ENCODE measurements at places on chromosomes 6 and 20.

- DNase-seq, result no peak
Measured at GRCh38 chr6:129711271-129711631, 1.3 kb upstream of the ARHGAP18 start.

- peak; percentile 18 for DNase-seq
Measured at GRCh38 chr6:32081168-32081990, 27.8 kb downstream of the TNXB start.

DNA sequence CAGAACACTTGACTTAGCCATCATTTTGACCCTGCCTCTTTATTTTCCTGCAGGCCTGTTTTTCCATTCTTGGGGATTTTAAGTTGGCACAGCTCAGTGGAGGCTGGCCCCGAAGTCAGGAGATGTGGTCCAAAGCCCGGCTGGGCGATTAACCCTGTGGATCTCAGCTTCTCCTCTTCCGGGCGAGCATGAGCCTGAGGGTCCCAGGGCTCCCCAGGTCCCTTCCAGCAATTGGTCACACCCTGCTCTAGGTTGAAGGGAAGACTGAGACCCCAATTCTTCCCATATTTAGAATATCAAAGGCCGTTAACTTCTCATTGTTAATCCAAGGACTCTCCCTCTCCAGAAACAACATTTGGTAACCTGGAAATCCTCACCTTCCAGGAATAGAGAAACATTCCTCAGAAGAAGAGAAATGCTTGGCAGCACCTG, 2.3 kb downstream of the THBS2 start:
- DNase-seq, result no peak

DNA sequence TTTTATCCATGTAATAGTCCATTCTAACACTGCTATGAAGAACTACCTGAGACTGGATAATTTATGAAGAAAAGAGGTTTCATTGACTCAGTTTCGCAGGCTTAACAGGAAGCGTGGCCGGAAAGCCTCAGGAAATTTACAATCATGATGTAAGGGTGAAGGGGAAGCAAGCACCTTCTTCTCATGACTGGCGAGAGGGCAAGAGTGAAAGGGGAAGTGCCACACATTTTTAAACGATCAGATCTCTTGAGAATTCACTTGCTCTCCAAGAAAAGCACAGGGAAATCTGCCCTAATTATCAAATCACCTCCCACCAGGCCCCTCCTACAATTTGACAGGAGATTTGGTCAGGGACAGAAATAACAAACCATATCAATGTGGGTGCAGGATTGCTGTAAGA, 859.7 kb downstream of the EPHA7 start:
- no peak for DNase-seq

DNA sequence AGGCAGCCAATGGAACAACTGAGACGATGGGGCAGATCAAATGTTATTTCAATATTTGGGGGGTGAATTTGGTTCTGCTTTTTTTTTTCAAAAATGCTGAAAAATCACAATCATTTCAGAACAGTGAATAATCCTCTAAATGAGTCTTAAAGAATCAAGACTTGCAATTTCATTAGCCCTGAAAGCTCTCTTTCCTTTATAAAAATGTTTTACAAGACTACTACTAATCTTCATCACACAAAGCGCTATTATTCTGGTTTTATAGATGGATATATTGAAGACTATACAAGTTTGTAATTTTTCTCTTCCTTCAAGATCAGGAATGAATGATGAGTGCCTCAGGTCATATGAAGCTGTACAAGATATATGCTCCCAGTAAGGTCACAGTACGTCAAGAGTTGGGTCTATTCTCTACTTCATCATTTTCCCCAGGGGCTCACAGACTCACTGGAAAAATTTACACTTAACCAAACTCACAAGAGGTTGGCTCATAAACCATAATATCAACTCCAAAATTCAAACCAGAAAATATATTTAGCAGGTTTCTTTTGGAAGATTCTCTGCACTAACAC, 19.5 kb downstream of the RNF24 start:
- DNase-seq, result no peak

DNA sequence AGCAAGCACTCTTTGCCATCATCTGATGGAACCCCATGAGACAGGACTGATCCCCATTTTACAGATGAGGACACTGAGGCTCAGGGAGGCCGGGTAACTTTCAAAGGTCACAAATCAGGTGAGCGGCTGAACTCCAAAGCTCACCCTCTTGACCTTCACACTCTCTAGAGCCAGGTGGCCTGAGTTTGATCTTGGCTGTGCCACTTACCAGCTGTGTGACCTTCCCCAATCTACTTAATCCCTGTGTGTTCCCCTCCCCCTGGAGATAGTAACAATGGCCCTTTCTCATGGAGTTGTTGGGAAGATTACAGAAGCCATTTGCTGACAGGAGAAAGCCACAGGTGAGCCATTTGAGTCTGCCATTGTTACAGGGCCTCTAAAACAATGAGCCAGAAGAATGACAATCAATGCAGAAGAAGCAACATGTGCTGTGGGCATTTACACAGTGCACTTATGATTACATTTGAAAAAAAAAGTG, 34.5 kb downstream of the BMP7 start:
- no peak for DNase-seq

- no peak for DNase-seq
Measured at GRCh38 chr20:45337367-45338120, 10.7 kb downstream of the SDC4 start.

DNA sequence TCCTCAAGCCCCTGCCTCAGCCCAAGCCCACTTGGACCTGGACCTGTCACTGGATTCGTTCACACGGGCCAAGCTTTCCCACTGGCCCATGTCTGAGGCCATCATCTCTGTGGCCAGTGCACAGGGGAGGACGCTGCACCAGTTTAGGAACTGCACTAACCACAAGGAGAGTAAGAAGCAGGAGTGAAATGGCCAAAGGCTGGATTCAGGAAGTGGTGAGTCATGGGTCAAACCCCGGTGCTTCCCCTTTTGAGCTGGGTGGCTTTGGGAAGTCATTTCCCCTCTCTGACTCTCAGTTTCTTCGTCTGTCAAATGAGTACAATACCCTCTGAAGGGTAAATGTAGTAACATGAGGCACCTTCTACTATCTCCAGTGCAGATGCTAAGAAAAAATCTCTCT, 87.9 kb downstream of the CD40 start:
- peak; percentile 70 for DNase-seq

DNA sequence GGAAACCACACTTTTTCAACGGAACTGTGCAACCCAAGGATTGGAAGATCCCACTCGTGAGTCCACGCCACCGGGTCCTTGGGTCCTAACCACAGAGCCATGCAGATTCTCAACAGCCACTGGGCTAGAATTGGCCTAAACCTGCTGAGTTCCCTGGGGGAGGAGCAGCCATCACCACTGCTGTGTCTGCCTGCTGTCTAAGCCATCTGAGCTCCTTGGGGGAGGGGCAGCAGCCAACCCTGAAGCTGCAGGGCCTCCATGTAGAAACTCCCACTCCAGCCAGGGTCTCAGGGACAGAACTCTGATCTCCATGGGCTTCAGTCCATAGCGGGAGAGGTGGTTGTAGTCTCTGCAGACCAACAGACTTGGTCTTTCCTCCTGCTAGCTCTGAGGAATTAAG, 154.6 kb upstream of the VGLL2 start:
- DNase-seq, result no peak

GRCh38 chr20:32632461-32633354, 41.0 kb downstream of the C20orf203 start:
- no peak for DNase-seq

DNA sequence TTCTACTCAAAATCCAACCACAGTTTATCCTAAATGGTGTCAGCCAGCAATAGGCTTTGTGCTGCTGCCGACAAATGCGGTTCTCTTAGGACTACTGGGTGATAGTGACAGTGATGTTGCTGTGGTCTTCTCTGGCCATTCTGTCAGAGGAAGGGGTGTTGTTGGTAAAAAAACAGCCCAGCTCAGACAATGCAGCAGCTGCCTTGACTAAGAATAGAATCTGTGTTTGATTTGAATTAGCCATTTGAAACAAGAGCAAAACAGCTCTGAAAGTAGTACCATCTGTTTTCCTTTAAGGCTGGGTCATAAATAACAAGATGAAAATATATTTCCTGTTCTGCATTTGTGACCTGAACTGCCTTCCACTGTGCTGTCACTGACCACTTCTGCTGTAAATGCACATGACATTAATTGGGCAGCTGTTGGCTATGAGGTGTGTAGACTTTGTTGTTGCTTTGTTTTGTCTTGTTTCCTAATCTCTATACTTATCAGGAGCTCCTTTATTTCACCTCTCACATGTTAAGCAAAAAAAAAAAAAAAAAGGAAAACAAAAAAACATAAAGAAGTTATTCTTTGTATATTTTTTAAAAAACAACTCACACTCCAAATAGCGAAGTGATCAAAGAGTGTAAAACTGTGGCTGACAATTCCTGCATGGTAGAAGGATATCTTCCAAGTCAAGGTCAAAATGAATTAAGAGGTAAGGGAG, 497.8 kb upstream of the ARID1B start:
- no peak for DNase-seq

GRCh38 chr6:128641703-128642102, 121.3 kb upstream of the PTPRK start:
- DNase-seq, result no peak

- DNase-seq, result no peak
Measured at GRCh38 chr6:161029195-161029809, 37.7 kb downstream of the MAP3K4 start.

- no peak for DNase-seq
Measured at GRCh38 chr20:38604873-38605303, 3.3 kb downstream of the ARHGAP40 start.

DNA sequence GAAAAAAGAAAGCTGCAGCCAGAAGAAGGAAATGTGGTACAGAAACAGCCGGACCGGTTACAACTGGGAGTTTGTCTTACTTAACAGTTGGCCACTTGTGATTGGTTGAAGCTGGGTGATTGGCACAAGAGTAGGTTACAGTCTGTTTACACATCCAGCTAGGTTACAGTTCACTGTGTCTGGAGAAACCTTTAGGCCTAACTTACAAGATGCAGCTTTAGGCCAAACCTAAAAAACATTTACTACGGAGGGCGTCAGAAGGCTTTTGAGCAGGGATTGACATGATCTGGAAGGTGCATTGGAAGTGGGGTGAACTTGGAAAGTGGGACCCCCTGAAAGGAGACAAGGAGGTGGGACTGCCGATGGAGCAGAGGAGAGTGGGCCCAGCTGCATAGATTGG, 122.3 kb downstream of the BANF2 start:
- DNase-seq, result no peak

DNA sequence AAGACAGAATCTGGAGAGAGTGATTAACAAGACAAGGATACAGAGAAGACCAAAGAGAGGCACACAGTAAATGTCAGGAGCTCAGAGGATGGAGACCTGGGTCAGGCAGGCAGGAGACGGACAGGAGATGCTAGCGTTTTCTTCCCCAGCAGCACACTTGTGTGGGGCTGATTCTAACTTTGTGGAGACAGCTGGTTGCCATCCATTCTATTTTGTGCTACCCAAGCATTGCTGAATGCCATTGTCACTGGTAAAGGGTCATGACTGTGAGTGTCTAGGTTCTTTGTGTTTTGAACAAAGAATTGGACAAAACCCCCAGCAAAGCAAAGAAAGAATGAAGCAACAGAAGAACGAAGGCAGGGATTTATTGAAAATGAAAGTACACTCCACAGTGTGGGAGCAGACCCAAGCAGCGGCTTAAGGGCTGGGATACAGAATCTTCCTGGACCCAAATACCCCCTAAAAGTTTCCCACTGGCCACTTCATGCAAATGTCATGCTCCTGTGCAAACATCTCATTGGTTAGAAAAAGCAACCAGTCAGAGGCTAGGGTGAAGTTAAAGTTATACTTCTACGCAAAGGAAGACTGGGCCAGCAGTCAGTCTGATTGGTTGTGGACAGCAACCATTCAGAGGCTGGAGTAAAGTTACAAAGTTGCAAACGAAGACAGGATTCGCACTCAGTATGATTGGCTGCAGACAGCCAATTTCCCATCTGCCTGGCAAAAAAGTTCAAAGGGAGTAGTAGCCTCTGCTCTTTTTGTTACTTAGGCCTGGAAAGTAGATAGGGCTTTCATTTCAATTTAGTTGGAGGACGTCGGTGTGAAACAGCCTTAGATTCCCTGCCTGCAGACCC, 17.5 kb downstream of the PTK7 start:
- DNase-seq, result no peak

DNA sequence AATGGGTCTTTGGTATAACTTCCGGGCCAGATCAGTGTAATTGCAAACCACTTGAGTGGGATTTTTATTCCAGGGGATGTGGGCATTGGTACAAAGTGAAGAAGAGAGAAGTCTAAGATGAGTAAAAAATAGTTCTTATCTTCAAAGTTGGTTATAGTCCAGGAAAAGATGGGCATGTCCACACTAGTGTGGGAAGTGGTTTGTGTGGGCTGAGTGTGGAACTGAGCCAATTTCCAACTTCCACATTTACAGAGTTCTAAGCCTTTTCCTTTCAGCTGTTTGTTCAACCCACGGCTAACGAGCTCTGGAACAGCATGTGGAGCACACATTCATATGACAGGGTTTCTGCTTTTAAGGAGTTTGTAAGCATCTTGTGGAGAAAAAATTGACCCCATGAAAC, 72.3 kb upstream of the IFNGR1 start:
- peak; percentile 86 for DNase-seq

DNA sequence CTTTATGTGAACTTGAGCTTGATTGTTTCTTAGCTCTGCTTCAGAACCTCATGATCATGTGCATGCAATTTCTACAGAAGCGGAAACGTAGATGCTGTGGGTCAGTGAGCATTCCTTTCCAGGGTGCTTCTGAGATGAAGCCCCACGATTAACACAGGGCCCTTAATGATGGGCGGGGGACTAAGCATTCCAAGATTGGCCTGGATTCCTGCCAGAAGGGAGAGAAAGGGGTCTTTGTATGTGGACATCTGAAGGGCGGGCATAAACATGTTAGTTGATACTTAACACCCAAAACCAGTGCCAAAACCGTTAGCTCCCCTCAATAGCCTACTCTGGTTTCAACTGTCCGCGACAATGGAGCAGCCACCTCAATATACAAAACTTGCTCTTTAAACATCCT, 46.9 kb upstream of the POU3F2 start:
- no peak for DNase-seq

DNA sequence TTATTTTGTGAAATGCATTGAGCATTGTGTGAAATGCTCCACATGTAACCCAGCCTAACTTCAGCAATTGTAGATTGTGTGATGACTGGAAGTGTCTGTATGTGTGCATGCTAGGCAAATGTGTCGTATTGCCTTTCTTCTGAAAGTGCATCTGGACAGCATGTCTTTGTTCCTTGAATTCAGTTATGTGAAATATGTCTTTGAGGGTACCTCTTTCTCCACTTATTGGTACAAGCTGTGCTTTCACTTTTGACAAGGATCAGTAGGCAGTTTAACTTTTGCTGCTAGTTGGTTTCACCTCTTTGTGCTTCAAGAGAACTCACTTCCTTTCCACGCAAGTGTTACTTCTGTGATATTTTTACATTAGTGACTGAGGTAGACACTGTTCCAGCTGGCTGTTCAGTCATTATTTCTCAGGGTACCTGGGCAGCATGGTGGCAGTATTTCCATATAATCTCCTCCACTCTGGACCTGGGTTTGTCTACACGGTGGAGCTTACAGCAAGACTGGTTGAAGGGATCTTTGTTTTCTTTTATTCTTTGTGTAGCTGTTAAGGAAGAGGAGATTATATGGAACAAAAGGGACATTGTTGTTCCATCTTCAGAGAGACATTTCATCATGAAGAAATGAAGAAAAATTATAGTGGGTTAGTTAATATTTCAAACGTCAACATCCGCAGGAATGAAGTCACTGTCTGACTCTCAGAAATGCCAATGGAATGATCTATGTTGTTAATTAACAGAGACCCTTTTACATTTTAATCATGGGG, 175.4 kb downstream of the UTRN start:
- no peak for DNase-seq
